CD8-positive, alpha-beta memory T cell (primary cell): ENCODE measurements at places on chromosomes 1 and 21.

GRCh38 chr1:75492011-75492410 is 118.9 kb downstream of the SLC44A5 start:
- DNase-seq: no peak

DNA sequence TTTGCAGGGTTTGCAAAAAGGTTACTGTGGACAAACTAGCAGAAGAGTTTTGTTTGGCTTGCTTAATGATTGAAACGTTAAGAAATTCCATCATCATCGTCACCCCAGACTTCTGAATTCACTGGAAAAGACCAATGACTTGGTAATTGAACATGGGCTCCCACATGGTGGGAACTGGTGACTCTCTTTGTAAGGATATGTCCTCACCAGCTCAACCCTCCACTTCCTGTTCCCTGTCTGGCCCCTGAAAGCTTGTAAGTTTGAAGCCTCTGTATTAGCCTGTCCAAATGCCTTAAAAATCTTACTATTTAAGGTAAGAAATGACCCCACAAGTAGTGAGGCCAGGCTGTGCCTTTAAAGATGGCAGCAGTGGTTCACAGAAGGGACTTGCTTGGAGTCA is 9.7 kb downstream of the SYT6 start:
- no peak for DNase-seq

- no peak for DNase-seq
Observed at GRCh38 chr1:116581323-116581885, 10.6 kb upstream of the CD58 start.

DNA sequence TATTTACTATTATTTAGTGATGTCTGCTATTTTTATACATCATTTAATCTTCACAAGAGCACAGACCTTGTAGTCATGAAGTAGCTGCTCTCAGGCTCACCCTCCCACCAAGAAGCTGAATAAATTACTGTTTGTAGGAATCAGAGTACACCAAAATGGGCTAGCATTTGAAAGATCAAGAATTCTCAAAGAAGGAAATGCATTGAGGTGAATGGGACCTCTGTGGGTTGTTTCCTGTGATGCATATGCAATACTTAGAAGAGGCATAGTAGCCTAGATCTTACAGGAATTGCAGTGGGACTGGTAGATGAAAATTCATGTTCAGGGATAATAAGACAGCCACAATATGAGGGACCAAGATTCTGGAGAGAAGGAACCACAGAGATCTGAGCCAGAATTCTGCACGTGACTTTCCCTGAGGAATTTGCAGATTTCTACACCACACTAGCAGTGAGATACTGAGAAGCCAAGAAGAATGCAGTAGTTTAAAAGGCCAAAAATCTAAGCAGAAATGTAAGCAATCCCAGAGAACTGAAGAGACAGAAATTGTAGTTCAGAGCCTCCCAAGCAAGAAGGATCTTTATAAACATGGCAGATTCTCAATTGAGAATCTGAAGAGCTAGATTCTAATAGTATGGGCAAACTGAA is 307.0 kb downstream of the ST6GALNAC3 start:
- DNase-seq: no peak

- no peak for DNase-seq
Observed at GRCh38 chr1:171718216-171718615, 23.6 kb downstream of the VAMP4 start.

DNA sequence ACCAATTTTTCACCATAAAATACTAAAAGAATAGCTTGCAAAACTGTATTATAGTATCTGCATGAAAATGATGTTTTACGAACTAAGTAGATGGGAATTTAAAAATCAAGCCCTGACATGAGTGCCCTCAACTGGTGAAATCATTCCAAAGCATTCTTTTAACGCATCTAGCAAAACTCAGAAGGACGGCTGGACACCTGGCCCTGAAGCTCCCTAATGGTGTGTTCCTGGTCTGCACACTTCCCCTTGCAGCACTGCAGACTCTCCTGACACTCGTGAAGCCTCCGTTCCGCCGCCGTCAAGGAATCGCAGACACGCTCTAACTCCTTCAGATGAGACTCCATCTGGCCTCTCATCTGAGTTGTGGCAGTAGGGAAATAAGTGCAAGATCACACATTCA is 39.9 kb downstream of the ODF2L start:
- DNase-seq: no peak

DNA sequence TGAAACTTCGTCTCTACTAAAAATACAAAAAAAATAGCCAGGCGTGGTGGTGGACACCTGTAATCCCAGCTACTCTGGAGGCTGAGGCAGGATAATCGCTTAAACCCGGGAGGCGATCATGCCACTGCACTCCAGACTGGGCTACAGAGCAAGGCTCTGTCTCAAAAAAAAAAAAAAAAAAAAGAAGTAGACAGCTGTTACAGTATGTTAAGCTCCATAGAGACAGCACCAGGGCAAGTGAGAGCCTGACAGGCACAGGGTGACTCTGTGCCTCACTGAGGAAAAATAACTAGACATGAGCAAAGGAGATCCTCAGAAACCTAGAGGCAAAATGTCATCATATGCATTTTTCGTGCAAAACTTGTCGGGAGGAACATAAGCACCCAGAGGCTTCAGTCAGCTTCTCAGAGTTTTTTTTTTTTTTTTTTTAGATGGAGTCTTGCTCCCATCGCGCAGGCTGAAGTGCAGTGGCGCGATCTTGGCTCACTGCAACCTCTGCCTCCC is 9.0 kb upstream of the PRDX1 start:
- no peak for DNase-seq
